ENCODE measurements at places on chromosomes 5 and 9. TPM values are rescaled to one million over a fixed set of nuclear protein-coding genes. Genes with fewer than 3 reads are reported as not detected.

Gene NIPAL4
- not detected for total RNA-seq

GRCh38 chr5:165328846-165329245 is 1823.4 kb downstream of the MAT2B start:
- no peak for DNase-seq
- H3K27ac ChIP-seq = no peak overlapping the region
- no peaks in the 10 kb centered on the region for H3K27me3 ChIP-seq
- no peaks in the 10 kb centered on the region for H3K36me3 ChIP-seq

DNA sequence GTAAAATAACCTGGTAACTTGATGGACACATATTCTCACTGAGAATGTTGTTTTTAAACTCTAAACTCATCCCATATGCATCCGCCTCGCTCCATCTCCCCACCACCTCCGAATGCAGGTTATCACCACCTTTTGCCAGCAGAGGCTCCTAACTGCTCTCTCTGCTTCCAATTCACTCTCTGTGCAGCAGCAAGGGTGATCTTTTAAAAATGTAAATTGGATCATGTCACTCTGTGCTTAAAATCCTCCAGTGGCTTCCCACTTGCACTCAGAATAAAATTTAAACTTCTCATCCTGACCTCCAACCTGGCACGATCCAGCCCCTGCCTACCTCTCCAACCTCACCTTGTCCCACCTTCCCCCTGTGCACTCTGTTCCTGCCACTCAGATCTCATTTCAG is 317.2 kb downstream of the ZSWIM6 start:
- DNase-seq = no peak
- H3K4me1 ChIP-seq = no peaks in the 10 kb centered on the region
- H3K36me3 ChIP-seq = no peaks in the 10 kb centered on the region

DNA sequence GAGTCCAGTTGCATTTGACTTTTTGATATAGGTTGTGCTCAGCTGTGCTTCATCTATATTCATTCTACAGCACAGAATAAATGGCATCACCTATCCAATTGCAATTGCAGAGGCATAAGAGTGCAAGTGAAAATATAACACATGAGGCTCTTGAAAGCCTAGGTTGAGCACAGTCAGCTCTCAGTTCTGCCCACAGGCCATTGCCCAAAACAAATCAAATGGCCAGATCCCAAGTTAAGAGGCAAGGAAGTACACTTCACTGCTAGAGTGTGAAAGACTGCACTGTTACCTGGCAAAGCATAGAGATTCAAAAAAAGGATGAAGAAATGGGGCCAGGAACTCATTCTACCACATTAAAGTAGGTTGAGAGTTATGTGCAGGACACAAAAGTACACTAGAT is 305.5 kb upstream of the SEMA6A start:
- no peaks in the 10 kb centered on the region for H3K27me3 ChIP-seq
- H3K27ac ChIP-seq = no peak overlapping the region
- no peaks in the 10 kb centered on the region for H3K36me3 ChIP-seq

Gene SLC46A2
- not detected for total RNA-seq

Gene LCNL1
- total RNA-seq = not detected

Gene C9orf43
- total RNA-seq = 0.34 TPM

Gene TMEM174
- total RNA-seq = not detected

DNA sequence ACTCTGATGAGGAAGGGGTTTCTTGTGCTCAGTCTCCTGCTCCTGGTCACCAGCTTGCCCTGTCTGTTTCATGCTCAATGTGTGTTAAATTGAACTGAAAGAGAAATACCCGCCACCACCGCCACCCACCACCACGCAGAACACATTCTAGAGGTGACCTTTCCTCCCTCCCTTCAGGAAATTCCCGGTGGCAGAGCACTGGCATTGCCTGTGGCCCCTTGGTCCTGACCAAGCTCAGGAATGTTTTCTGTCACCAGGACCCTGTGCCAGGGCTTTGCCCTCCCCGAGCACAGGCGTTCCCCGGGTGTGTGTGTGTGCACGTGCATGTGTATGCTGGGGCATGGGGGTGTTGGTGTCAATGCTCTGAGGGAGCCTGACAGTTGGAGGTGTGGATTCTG is 10.2 kb upstream of the SLC25A51 start:
- H3K27me3 ChIP-seq = no peaks in the 10 kb centered on the region
- no peak overlapping the region for H3K4me3 ChIP-seq
- DNase-seq = no peak
- H3K27ac ChIP-seq = no peak overlapping the region

DNA sequence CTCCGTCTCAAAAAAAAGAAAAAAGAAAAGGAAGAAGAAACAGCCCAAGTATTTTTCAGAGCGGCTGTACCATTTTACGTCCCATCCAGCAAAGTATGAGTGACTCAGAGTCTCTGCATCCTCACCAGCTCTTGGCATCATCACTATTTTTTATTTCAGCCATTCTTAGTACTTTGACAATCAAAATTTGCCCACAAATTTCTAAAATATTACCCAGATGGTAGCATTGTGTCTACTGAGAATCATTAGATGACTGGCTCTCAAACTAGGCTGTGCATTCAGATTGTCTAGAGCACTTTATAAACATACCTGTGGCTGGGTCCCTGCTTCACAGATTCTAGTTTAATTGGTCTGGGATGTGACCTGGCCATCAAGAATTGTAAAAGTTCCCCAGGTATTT is 21.6 kb upstream of the MELK start:
- H3K36me3 ChIP-seq = no peaks in the 10 kb centered on the region
- no peak overlapping the region for H3K27ac ChIP-seq
- DNase-seq = no peak
- peaks cover 3% of the 10 kb centered on the region for H3K4me1 ChIP-seq

GRCh38 chr5:143244000-143244736 is 159.3 kb downstream of the NR3C1 start:
- peaks cover 2% of the 10 kb centered on the region for H3K27me3 ChIP-seq
- H3K36me3 ChIP-seq = no peaks in the 10 kb centered on the region
- no peak for DNase-seq
- H3K4me1 ChIP-seq = no peaks in the 10 kb centered on the region

DNA sequence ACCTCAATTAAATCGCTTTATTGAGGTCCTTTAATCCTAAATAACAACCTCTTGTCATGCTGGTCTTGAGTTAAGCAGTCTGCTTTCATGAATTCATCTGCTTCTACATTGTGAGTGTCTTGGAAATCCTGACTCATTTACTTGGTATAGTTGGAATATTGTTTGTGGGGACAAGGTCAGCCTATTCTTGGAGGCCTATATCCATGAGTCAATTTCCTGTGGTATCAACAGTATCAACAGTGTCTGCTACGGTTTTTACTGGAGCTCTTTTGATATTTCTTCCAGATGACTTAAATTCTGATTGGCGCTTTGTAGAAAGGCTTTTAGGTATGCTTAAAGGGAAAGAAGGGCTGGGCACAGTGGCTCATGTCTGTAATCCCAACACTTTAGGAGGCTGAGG is 71.2 kb upstream of the PARP8 start:
- peak overlapping the region; percentile 77 for H3K27ac ChIP-seq
- H3K4me1 ChIP-seq = peaks cover 60% of the 10 kb centered on the region

DNA sequence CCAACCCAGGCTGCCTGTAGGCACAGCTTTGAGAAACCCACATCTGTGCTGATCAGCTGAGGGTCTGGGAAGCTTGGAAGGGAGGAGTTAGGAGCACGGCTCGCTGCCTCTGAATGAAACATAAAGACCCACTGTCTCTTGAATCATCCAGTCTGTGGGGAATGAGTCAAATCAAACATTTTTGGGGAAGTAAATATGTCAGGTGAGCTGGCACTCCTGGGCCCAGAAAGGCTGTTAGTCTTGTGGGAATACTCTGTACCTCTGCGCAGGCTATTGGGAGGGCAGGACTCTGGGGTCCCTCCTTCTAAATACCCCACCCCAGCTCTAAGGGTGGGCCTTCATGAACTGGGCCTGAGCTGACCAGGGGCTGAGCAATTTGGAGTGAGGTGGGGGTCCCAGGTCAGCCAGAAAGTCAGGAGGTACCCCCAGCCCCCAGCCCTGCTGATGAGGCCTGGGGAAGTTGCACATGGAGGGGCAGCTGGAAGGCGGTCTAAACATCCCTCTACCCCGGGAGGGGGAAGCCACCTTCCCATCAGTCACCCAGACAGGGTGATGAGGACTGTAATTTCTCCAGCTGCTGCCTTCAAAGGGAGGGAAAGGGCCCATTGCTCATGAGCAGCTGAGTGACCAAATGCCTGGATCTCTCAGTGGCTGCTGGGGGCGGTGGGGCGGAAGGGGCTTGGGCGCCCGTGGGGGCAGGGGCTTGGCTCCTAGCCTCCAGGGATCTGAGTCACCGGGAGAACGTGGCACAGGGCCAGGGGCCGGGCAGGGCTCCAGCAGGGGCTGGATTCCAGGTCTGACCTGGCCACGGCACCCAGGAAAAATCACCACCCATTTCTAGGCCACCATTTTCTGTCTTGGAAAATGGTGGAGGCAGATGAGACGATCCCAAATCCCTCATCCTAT is 10.8 kb downstream of the FIBCD1 start:
- no peaks in the 10 kb centered on the region for H3K36me3 ChIP-seq
- peaks cover 16% of the 10 kb centered on the region for H3K27me3 ChIP-seq
- H3K4me1 ChIP-seq = no peaks in the 10 kb centered on the region
- H3K27ac ChIP-seq = no peak overlapping the region
- no peak for DNase-seq

Gene RBM27
- 19.4 TPM for total RNA-seq

- H3K36me3 ChIP-seq = no peaks in the 10 kb centered on the region
- DNase-seq = no peak
- no peak overlapping the region for H3K27ac ChIP-seq
- peaks cover 19% of the 10 kb centered on the region for H3K27me3 ChIP-seq
Observed at GRCh38 chr5:154575546-154576428, 97.8 kb upstream of the HAND1 start.

Gene RCL1
- 16.8 TPM for total RNA-seq

DNA sequence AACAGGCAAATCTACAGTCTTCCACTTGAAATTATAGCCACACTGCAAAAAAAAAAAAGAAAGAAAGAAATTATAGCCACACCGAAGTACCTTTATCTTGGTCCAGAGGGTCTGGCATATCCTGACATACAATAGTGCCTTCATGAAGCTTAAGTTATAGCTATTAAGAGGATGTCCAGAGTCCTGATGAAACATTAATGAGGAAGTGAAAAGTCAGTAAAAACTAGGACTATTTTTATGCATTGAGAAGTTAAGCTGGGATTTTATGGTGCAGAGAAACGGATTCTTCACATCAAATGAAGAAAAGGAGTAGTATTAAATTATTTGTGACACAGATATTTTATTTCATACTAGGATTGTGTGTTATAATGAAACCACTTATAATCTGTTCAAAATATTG is 123.9 kb downstream of the SV2C start:
- no peaks in the 10 kb centered on the region for H3K36me3 ChIP-seq
- no peak for DNase-seq
- H3K4me1 ChIP-seq = no peaks in the 10 kb centered on the region
- H3K27me3 ChIP-seq = peaks cover 25% of the 10 kb centered on the region

Gene DRD1
- not detected for total RNA-seq

Gene NAIP
- total RNA-seq = 11.1 TPM

Gene MCTP1
- 0.42 TPM for total RNA-seq

DNA sequence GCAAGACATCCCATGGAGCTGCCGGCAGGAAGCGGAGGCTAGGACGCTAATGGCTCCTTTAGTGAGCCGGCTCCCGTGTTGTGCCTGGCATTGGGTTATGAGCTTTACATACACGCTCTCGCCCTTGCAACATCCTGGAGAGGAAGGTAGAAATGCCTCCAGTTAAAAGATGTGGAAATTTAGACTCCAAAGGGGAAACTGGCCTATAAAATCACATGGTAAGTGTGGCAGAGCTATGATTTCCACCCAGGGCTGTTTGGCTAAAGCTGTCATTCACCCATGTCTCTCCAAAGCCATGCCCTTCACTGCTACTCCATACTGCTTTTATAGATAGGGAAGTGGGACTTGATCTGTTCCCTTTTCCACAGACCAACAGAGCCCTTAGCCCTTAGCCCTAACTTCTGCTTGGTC is 5.2 kb downstream of the GM2A start:
- peaks cover 17% of the 10 kb centered on the region for H3K4me1 ChIP-seq
- H3K27me3 ChIP-seq = no peaks in the 10 kb centered on the region
- H3K27ac ChIP-seq = no peak overlapping the region
- DNase-seq = no peak
- no peaks in the 10 kb centered on the region for H3K36me3 ChIP-seq

- peak overlapping the region; percentile 51 for H3K4me3 ChIP-seq
- DNase-seq = peak; percentile 44
- peaks cover 2% of the 10 kb centered on the region for H3K36me3 ChIP-seq
- peaks cover 24% of the 10 kb centered on the region for H3K4me1 ChIP-seq
Observed at GRCh38 chr5:132655821-132656773, 1.9 kb upstream of the IL13 start.

DNA sequence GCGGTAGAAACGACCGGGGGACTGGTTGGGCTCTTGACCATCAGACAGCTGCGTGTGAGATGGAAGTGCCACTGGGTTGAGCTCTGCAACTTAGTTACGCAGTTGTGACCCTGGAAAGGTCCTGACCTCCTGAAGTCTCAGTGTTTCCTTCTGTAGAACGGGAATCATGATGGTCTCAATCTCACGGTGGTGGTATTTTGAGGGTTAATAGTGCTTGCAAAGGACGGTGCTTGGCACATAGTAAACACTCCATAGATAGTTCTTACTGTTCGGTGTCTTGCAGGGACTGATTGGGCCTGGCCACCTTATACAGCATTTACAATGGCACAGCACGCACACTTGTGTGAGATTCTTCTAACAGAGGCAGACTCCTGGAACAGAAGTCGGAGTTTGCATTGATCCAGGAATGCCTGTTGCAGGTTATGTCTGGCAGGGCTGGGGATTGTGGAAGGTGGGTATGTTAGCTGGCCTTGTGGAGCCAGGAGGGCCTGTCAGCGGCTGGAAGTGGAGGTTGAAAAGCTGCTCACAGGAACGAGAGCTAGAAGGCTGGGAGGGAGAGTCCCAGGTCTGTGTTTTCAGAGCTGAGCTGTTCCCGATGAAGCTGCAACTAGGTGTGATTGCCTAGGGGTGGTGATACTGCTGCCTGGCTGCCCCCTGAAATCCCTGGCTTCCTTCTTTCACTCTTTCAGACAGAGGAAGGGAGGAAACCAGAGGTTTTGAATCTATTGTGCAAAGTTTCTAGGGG is 962 bp upstream of the TXN start:
- H3K4me3 ChIP-seq = peak overlapping the region; percentile 88
- peaks cover 37% of the 10 kb centered on the region for H3K4me1 ChIP-seq
- peaks cover 17% of the 10 kb centered on the region for H3K36me3 ChIP-seq
- peak overlapping the region; percentile 91 for H3K27ac ChIP-seq
- DNase-seq = no peak

GRCh38 chr5:170782438-170782837 is 1.1 kb upstream of the GABRP start:
- H3K4me1 ChIP-seq = no peaks in the 10 kb centered on the region
- H3K27ac ChIP-seq = no peak overlapping the region
- H3K27me3 ChIP-seq = no peaks in the 10 kb centered on the region
- no peaks in the 10 kb centered on the region for H3K36me3 ChIP-seq
- H3K4me3 ChIP-seq = no peak overlapping the region
- DNase-seq = no peak

Gene SLC44A1
- total RNA-seq = 14.1 TPM

Gene PCDHA7
- not detected for total RNA-seq

Gene FAM169A
- total RNA-seq = 3.8 TPM

Gene TRIM36
- 0.13 TPM for total RNA-seq

GRCh38 chr5:78062645-78063044 is 231.9 kb downstream of the AP3B1 start:
- H3K27ac ChIP-seq = no peak overlapping the region
- peaks cover 15% of the 10 kb centered on the region for H3K36me3 ChIP-seq
- no peak overlapping the region for H3K4me3 ChIP-seq
- no peak for DNase-seq
- H3K27me3 ChIP-seq = no peaks in the 10 kb centered on the region
- no peaks in the 10 kb centered on the region for H3K4me1 ChIP-seq

GRCh38 chr9:2066312-2067273 is 51.4 kb downstream of the SMARCA2 start:
- H3K27ac ChIP-seq = peak overlapping the region; percentile 34
- no peaks in the 10 kb centered on the region for H3K27me3 ChIP-seq
- peaks cover 54% of the 10 kb centered on the region for H3K36me3 ChIP-seq
- H3K4me1 ChIP-seq = no peaks in the 10 kb centered on the region
- no peak for DNase-seq
